Left lobe of liver (tissue), 2 donors: ENCODE measurements at places on chromosomes 1 and 21.

DNA sequence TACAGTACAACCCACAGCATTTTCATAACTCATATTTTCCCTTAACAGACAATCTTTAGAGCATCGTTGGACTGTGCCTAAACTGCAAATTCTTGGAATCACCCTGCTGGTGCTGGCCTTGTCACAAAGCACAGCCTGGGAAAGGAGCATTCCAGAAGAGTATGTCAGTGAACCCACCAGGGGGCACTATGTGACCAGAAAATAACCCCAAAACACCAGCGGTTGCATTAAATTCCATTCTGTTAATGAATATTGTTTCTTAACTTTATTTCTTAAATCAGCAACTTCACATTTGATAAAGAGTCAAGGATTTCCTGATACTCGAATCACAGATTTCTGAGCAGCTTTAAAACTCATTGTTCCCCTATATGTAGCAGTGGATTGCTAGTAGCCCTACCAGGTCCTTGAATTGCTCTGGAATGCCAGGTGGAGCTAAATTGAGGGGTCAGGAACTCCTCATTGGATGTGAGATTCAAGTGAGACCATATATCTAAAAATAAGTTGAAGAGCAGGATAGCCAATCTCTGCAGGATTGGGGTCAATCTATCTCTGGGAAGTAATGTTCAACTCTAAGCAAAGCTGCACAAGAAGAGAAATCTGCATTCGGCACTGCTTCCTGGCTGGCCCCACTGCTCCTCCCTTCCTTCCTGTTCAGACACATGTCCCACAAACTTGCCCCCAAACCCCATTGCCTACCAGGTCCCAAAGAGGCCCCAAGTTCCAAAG, 12.7 kb upstream of the RAB4A start:
- DNase-seq = peak; percentile 63

GRCh38 chr1:228214921-228215662, 7.2 kb downstream of the OBSCN start:
- no peak for DNase-seq

DNA sequence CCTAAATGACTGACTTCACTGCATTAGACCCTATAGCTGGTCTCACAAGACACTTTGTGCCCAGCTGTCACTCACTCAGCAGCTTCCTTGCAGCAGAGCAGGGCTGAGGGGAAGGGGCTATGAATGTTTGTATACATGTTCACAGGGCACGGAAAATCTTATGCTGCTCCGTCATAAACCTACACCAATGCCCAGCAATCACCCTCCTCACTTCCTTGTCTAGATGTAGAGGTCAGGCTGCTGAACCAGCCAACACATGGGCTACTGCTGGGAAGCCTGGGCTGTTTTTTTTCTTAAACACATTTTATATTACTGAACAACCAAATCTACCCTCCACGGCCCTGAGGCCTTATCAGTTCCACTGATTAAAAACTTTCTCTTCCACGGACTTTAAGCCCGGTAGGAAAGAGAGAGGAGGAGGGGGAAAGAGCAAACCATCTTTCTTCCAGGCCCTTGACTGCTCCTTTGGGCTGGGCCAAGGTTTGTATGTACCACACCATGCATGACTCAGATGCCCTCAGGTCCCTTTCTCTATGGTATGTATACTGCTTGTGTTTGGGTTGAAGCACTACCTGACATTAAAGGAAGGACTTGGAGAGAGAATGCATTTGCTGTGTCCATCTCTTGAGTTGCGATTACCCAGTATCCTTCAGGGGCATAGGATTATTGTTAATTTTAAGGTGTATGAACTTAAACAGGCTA, 12.7 kb downstream of the MTFR1L start:
- no peak for DNase-seq

DNA sequence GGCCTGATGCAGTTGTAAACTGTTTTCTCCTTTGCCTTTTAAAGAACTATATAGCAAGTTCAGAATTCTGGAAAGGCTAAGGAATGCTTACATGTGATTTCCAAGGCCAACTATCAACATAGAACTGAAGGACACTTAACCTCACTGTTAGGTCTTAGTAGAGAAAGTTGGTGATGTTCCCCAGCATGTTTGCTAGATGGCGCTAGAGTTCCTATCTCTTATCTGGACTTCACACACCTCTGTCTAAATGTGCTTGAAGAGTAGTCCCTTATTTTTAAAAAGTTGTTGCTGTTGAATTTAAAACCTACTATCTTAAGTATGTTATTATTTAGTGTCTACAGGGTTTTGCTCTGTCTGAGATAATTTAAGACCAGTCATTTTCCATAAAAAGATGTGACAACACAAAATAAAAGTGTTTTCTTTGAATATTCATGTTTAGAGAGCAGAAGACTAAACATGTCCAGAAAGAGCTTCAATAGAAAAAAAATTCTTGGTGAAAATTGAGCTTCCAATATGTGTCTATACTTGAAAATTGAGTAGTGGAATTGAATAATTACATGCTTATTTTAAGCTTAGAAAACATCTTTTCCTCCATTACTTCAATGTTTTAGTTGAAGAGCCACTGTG, 237.3 kb downstream of the S1PR1 start:
- no peak for DNase-seq

DNA sequence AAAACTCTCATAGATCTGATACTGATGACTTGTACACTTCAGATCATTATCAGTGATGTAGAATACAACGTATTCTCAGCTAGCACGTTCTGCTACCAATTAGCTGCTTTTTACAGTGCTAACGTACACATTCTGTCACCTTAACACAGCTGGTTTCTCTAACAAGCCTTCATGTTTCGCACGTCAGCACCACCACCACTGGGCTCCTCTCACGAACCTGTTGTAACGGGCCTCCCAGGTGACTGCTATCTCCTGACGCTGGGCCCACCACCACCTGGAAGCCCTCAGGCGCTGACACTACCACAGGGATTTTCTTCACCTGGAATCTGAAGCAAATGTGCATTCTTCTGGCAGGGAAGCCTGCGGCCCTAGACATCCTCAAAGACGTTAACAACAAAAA, 19.8 kb downstream of the TOMM20 start:
- no peak for DNase-seq

- DNase-seq = no peak
These were observed 14.7 kb upstream of the PTP4A2 start for GRCh38 chr1:31952825-31953220.

- DNase-seq = peak; percentile 81
These were observed at the start of gene LRRC52 for GRCh38 chr1:165543532-165544438. TSS of gene LRRC52 (plus strand) at chr1:165544000. CDS start at chr1:165544297, 297 bp downstream.

DNA sequence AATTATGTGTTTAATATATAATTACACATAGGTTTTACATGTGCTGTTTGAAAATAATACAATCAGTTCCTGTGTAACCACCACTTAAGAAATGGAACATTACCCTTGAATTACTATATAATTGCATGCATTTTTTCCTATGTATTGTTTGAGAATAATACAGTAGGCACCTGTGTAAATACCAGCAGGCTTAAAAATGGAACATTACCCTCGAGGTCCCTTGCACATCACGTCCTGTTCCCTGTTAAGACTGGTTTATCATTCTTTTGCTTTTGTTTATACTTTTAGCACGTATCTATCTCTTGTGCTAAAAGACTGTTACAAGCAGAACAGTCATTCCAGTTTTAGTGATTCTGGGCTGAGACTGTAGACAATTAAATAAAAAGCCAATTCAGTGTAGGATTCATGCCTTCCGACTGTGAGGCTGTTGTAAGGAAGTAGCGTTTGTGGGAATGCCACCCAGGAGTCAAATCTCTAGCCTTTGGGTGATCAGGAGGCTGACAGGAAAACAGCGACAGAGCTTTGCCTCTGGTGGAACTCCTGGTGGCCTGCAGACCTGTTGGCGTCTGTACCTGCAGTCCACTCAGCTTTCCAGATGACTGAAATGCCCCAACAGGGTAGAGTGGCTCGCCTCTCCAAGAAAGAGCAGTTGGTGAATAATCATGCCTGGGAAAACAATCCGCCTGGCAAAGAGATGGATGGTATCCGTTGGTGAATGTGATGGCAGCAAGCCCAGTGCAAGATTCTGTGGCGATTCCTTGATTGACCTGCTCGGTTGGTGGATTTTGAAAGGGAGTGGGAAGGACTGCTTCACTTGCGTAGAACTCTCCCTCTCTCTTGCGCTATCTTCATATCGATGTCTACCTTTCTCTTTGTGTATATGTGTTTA, 58.0 kb downstream of the DISC1 start:
- no peak for DNase-seq

GRCh38 chr1:116534014-116534739, 36.6 kb downstream of the CD58 start:
- DNase-seq = no peak

DNA sequence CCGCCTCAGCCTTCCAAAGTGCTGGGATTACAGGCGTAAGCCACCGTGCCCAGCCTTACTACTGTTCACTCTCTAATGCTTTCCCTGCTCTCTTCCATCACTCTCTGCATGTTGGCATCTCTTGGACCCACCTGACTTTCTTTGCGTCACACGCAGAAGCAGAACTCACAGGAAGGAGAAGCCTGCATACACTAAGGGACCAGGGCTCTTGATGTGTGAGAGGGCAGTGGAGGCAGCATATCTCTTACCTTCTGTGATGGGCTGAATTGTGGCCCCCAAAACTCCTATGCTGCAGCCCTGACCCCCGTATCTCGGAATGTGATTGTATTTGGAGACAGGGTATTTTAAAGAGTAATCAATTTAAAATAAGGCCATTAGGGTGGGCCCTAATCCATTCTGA, 26.7 kb upstream of the SLAMF9 start:
- no peak for DNase-seq

DNA sequence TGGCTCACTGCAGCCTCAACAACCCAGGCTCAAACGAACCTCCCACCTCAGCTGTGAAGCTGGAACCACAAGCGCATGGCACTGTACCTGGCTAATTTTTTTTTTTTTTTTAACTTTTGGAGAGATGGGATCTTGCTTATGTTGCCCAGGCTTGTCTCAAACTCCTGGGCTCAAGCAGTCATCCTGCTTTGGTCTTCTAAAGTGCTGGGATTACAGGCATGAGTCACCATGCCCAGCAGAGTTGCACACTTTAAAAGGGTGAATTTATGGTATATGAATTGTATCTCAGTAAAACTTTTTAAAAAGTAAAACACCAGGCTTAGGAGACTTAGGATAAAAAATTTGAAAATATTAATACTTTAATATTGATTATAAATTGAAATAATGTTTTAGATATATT, 99.1 kb downstream of the CLEC20A start:
- no peak for DNase-seq

GRCh38 chr1:9825093-9826074, 1.6 kb upstream of the CLSTN1 start:
- no peak for DNase-seq

DNA sequence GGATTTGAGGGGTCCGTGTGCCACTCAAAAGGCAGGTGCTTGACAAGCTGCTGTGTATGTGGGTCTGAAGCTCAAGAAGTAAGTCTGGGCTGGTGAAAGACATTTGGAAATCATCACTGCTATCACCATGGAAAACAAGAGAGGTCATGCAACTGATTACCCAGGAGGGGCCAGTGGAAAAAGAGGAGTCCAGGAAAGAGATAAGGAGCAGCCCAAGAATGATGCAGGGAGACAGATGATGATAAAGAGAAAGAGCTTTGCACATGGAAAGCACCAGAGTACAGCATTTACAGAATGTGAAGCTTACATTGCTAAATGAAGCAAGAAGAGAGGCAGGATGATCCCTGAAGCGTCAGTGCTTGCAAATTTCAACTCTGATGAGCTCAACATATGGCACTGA, 203.2 kb downstream of the SETD4 start:
- DNase-seq = no peak

GRCh38 chr1:204207136-204207616, 6.6 kb downstream of the GOLT1A start:
- DNase-seq = peak; percentile 73

DNA sequence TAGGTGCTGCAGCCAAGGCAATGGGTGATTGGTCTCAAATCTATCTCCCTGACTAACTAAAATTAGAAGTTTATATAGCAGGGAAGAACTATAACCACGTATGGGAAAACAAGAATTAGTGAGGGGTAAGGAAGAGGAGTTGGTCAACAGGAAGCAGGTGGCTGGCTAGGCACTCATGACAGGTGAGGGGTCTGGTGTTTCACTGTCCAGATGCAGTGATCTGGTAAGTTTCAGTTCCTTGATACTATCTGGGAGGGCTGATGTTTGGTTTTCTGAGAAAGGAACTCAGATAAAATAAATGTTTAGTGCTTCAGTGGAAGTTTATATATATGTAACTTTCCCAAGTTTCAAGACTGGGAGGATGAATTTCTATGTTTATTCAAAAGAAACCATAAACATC, 11.6 kb upstream of the POU2F1 start:
- no peak for DNase-seq

- DNase-seq = no peak
These were observed 5.6 kb downstream of the YOD1 start for GRCh38 chr1:207045453-207045852.

- DNase-seq = no peak
These were observed 2.1 kb upstream of the CAPN8 start for GRCh38 chr1:223667484-223668182.

DNA sequence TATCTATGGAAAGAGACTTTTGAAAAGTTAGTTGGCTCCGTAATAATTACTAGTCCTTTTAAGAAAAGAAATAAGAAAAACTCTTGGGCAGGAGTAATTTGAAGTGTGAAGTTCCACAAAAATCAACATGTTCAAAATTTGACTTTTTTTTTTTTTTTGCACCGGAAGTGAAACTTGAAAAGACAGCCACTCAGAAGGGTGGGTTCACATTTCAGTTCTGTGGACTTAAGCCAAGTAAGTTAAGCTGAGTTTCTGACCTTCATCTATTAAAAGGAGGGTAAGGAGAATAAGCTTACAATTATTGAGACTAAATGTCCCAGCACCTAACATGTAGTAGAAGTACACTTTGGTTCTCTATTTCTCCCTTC, 11.0 kb downstream of the RO60 start:
- DNase-seq = no peak

- no peak for DNase-seq
These were observed 13.8 kb upstream of the NLRP3 start for GRCh38 chr1:247402120-247402675.

DNA sequence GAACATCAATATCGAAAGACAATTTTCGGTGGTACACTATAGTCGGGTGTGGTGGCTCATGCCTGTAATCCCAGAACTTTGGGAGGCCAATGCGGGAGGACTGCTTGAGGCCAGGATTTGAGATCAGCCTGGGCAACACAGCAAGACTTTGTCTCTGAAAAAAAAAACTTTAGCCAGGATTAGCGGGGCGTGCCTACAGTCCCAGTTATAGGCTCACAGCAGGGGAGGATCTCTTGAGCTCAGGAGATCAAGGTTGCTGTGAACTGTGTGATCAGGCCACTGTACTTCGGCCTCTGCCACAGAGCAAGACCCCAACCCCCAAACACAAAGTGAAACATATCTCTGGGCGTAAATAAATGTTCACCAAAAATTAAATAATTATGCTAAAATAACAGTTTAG, 1.6 kb downstream of the TADA1 start:
- DNase-seq = peak; percentile 79

GRCh38 chr1:95685081-95685480, 451.1 kb downstream of the RWDD3 start:
- no peak for DNase-seq
